ENCODE measurements at places on chromosomes 7 and 10.

DNA sequence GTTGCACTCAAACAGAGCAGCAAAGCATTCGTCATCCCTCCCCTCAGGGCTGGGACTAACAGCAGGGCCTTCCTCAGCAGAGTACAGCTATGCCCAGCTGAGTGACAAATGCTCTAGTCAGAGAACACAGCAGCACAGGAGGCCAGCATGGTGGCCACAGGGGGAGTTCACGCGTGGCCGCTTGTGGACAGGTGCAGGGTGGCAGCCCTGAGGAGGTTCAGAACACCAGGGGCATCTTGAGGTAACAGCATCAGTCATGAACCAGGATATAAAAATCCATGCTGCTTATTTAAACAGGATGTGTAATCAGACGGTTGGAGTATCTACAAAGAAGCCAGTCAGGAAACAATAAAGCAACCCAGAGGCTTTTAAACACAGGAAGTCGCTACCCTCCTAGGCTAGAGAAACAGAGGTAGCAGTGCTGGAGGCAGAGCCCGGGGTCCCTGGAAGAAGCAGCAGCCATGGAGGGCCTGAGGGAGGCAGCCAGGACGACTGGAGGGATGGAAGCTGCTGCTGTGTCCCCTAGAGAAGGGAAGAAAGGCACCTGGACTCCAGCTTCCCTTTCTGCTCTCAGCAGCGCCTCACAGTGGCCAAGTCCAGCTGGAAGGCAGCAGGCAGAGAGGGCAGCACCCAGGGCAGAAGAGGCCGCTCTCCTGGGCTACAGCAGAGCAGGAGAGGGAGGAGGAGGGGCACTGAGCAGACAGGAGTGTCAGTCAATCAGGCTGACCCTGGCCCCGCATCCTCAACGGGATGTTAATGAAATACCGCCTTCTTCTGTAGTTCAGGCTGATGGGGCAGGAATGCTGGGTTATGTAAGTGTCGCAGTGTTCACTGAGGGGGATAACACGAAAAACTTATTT, 70.8 kb upstream of the UCN3 start:
- DNase-seq: no peak

DNA sequence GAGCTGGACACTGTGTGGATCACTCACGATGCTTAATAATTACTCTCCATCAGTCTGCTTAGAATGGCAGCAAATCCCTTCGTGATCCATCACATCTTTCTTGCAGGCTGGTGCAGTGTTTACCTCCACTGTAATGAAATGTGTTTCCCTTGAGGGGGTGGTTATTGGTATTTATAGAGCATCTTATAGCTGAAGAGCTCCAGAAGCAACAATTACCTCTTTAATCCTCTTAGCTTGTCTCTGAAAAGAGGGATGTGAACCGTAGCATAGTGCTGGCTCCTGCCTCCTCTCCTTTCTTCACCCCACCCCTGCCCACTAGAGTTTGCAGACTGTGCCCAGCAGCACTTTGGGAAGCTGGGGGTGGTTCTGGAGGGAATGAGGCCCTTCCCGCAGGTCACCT, 132.6 kb downstream of the CAMK1D start:
- no peak for DNase-seq

DNA sequence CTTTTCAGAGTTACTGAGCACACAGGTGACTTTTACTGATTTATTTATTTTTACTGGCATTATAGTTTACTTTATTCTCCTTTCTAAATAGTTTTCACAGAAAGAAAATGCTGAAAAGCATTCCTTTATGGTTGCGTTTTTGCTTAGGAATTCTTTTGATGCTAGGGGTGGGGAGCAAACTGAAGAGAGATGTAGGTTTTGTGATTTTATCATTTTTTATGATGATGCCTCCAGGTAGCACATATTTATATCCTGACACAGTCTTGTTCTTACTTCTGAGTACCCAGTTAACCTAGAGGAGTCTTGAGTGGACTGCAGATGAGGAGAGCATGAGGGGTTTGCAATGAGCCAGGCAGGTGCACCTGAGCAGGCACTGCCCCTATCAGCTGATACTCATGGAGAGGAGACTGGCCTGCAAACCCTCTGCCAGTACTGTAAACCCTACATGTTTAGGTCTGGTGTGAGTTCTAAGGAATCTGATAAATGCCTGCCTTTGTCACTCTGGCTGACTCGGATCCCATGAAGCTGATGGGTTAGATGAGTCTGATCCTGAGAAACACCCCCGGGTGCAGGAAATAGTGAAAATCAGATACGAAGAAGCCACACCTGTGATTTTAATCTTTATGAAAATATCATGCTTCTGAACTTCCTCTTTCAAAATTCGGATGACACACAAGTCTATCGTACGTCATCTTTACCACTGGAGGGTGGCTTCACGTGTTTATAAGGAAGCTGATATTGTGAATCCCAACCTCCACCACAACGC, 302.9 kb downstream of the WDR37 start:
- no peak for DNase-seq

GRCh38 chr10:43117777-43118583, 20.3 kb upstream of the CSGALNACT2 start:
- no peak for DNase-seq

DNA sequence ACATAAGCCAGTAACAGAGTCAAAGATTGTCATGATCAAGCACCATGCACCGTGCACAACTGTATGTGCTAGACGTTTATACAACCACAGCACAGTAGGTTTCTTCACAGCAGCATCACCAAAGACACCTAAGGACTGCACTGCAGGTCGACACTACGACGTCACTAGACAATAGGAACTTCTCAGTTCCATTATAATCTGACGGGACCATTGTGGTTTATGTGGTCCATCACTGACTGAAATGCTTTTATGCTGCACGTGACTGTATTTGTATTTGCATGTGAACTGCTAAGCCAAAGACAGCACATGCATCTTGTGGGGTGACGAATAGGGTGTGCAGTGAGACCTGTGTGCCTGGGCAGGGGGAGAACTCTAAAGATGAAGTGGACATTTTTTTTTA, 164.9 kb downstream of the PARD3 start:
- no peak for DNase-seq

GRCh38 chr7:8434290-8435002, 1.0 kb downstream of the NXPH1 start:
- no peak for DNase-seq

GRCh38 chr10:74558897-74559296, 267.5 kb upstream of the KAT6B start:
- no peak for DNase-seq

GRCh38 chr7:4022265-4022664, 659.8 kb upstream of the FOXK1 start:
- DNase-seq: no peak

DNA sequence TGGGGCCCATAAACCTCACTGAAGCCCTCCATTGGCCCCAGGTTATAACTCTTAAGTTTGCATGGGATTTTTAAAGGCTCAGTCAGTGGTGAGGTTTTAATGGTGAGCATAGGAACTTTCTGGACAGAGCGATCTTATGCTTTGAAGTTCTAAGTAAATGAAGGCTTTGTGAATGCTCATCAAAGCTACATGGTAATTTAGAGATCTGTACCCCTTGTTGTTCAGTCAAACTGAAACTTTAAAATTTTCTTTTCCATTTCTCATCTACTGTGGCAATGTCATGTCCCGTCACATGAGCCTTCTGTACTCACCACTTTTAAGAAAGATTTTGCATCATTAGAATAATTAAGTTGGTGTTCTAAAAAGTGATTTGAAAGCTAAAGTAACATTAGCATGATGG, 39.9 kb downstream of the CHN2 start:
- DNase-seq: no peak

DNA sequence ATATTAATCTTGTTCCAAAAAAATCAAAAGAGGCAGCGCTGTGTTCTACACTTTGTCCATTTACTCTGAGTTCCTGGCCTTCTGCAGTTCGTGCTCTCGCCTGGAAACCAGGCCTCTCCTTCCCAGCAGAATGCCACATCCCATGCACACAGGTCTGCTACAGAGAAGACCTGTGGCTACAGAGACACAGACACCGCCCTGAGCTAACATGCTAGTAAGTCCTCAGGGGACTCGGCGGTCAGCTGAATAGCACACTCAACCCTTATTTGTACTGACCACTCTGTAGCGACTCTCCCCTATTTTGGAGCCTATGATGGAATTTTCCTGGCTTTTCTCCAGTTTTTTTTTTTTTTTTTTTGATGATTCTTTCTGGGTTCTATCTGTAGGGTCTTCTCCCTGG, 12.8 kb downstream of the CREB3L2 start:
- no peak for DNase-seq

DNA sequence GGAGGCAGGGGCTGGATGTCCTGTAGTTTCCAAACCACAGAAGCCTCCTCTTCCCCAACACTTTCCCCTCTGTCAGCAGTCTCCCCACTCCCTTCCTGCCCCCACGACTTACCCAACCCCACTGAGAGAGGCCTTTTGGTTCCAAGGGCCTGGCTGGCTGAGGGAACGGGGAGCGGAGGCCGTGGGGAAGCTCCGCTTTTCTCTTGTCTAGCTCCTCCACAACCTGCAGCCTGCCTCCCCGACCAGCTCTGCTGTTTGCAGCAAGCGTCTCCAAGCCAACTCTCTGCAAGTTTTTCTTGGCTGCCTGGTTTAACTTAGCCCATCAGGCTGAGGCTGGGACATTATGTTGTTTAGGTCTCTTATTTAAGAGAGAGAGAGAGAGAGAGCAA, 126.8 kb downstream of the NEURL1 start:
- no peak for DNase-seq

DNA sequence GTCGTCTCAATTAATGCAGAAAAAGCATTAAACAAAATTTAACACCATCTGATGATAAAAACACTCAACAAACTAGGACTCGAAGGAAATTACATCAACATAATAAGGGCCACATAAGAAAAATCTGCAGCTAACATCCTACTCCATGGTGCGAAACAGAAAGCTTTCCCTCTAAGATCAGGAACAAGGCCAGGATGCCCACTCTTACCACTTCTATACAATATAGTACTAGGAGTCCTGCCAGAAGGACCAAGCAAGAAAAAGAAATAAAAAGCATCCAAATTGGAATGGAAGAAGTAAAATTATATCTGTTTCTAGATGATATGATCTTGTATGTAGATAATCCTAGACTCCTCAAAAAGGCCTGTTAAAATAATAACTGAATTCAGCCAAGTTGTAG, 143.8 kb upstream of the GPR22 start:
- no peak for DNase-seq

Measured in C1 segment of cervical spinal cord (tissue), 14 donors.